ENCODE measurements at places on chromosomes 3 and 15.

DNA sequence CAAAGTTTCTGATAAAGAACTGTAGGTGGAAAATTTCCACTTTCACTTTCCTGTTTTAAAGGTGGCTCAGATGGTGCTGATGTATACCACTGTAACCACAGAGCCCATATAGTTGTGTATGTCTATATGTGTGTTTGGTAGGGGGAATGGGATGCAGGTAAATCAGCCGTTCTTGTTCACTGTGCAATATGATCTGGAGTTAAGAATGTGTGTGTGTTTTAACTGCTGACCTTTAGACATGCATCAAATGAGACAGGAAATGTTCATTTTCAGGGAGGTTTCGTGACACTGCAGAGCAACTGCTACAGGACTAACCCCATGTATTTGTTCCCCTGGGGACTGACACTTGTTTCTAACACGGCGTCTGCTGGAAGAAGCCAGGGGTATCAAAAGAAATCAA lies 180.5 kb downstream of the TAFA4 start:
- DNase-seq: no peak

- no peak for DNase-seq
Measured at GRCh38 chr3:74538669-74539068, 75.8 kb downstream of the CNTN3 start.

- DNase-seq: no peak
Measured at GRCh38 chr3:67614195-67614594, 40.2 kb downstream of the SUCLG2 start.

DNA sequence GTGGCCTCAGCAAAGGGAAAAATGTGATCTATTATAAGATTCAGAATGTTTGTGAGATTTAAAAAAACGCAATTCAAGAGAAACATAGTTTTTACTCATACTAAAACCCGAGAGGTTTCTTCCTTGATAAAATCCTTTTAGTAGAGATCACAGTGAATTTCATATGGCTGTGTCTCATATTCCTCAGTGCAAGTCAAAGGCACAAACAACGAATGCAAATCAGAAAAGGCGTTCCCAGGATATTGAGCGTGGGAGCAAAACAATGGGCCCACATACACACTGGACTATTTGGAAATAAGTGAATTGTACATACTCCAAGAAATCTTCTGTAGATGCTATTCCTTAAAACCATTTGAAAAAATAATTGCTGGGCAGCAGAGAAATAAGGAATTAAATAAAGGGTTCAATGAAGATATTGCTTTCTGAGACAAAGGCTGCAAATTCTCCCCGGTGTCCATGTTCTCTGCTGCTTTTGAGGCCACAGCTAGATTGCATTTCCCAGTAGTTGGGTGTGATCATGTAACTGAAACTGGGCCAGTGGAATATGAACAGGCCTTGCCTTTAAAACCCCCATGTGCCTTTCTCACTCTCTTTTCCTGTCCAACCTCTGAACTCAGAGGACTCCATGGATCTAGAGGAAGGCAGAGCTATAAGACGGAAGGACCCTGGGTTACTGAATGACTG lies 144.6 kb upstream of the TBL1XR1 start:
- DNase-seq: no peak

- DNase-seq: no peak
Measured at GRCh38 chr3:45127130-45127822, 18.9 kb downstream of the CDCP1 start.

GRCh38 chr15:89002281-89002761 lies 85.9 kb upstream of the ABHD2 start:
- no peak for DNase-seq

DNA sequence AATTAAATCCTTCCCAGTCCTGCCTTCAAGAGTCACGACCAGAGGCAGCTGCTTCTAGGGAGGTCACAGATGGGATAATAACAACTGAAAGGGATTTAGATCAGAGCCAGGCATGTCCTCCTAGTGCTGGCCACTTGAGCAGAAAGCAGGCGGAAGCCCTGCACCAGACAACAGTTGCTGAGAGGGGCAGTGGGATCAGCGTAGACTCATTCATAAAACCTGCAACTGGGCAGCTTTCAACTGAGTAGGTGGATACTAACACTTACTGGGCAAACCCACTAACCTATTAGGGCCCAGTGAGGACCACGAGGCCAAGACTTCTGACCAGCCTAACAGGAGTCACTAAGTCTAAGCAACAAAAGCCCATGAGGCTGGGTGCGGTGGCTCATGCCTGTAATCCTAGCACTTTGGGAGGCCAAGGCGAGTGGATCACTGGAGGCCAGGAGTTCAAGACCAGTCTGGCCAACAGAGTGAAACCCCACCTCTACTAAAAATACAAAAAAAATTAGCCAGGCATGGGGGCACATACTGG lies 67.0 kb downstream of the DAPK2 start:
- DNase-seq: no peak

- DNase-seq: peak; percentile 20
Measured at GRCh38 chr15:40844696-40845030, 815 bp downstream of the SPINT1 start.

DNA sequence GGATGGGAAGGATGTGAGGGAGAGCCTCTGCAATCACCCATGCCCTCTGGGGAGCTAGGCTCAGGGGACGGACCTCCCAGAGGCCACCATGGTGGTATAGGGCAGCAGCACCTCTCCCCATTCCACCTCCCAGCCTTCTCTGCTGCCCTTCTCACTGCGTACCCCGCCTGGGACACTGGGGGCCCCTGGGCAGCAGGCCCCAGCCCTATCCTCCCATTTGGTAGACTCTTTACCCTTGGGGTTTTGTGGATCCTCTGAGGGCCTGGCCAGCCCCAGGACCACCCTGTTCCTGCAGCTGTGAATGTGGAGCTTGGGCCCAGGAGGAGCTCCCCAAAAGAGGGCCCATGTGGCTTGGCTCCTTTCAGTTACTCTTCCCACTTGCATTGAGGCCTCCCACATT lies 131.9 kb downstream of the DNAJB8 start:
- DNase-seq: no peak

- DNase-seq: no peak
Measured at GRCh38 chr3:99579246-99579645, 59.1 kb upstream of the COL8A1 start.

- DNase-seq: no peak
Measured at GRCh38 chr3:177640319-177640965, 443.2 kb upstream of the TBL1XR1 start.

DNA sequence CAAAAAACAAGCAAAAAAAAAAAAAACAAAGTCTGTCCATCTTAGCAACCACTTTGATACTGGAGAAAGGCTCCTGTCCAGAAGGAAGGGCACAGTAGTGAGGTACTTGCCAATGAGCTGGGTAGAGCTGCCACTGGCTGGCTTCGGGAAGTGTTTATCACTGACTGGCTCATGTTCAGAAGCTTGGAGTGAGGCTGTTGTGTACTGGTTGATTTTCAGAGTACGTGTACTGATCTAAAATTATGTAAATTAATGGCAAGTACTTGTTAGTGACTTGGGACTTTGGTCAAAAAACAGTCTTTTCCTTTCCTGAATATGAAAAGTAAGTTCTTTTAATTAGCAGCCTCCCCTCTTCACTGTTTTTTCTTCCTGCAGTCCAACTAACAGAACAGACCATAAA lies 979 bp upstream of the ZNF621 start:
- DNase-seq: no peak

DNA sequence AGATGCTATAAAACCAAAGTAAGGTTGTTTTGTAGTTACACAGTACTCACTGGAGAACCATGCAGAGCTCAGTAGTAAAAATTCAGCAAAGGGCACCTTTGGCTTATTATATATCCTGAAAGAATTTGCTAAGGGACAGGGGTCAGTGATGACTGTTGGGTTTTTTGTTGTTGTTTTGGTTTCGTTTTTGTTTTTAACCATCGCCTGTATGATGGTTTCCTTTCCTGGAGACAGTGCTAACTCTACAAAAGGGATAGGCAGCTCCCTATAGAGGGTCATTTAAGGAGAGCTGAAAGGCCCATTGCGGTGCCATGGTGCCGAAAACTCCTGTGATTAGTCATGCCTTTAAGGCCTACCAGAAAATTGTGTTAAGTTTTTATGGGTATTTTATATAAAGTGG lies 118.2 kb upstream of the GOLIM4 start:
- no peak for DNase-seq

GRCh38 chr15:85684174-85684710 lies 110.5 kb downstream of the KLHL25 start:
- DNase-seq: no peak

DNA sequence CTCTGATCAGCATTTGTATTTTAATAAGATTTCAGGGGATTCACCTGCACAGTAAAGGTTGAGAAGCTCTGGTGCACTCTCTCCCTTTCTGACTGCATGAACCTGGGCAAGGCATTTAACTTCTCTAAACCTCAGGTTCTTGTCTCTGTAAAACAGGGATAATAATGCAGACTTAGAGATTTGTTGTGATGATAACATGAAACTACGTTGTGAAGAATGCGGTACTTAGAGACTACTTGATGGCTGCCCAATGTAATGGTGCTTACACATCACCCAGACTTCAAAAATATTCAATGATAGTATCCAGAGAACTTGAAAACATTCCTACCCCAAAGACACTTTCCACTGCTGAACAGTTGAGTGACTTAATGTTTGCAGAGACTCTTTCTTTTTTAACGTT lies 19.8 kb upstream of the TNFSF10 start:
- no peak for DNase-seq

GRCh38 chr15:61227950-61228936 lies 859 bp downstream of the RORA start:
- no peak for DNase-seq

Measured in T-cell (primary cell).